Globus pallidus (tissue), 1 donor: ENCODE measurements at places on chromosomes 7 and 10.
A peak's percentile ranks its signal among the peaks of the same experiment; 100 is the strongest.

GRCh38 chr7:150358988-150359621 is 9.5 kb upstream of the REPIN1 start:
- no peak for DNase-seq

DNA sequence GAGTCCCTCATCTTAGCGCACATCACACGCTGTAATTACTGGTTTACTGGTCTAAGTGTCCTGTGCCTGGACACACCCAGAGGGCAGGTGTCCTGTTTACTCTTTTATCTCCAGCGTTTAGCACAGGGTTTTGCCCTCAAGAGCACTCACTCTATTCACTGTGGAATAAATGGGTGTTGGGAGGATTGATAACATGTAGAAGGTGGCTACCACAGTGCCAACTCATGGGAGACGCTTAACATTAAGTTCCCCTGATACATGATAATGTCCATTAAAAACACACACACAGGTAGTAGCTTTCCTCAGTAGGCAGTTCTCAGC is 96.1 kb upstream of the EFCAB10 start:
- no peak for DNase-seq

- DNase-seq: no peak
Measured at GRCh38 chr7:29598613-29599012, 35.0 kb downstream of the PRR15 start.

DNA sequence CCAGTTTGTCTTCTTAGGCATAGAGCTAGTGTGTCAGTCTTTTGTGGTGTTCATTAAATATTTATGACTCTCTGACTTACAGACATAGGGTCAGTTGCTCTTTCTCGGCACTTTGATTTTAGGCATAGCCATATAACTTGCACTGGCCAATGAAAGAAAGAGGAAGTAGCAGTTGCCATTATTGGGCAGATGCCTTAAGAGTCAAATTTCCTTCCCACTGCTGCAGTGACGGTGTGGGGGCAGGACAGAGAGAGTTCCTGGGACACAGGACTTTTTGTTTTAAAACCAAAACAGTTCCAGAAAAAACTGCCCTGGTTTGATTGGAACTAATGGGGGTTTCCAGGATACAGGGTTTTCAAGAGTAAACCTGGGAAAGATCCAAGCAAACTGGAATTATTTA is 60.2 kb upstream of the PHF14 start:
- peak; percentile 6 for DNase-seq

- DNase-seq: no peak
Measured at GRCh38 chr10:27743877-27744801, 1.5 kb downstream of the MKX start.

- DNase-seq: no peak
Measured at GRCh38 chr7:122677149-122677548, 21.8 kb downstream of the RNF133 start.

DNA sequence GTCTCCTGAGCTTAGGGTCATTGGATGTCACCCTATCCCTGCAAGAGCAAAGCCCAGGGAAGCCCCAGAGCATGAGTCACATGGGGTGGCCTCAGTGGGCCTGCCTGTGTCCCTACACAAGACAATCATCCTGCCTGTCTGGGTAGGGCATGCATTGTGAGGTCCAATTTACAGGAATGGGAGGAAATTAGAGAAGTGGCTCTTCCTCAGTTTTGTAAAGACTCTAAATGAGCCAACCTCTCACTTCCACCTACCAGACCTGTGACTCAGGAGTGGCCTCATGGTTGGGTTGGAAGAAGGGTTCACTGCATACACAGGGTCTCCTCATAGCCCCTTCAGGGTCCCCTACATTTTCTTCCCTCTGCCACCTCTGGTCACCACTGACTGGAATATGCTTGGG is 43.6 kb upstream of the SMNDC1 start:
- DNase-seq: no peak

GRCh38 chr7:13981070-13981469 is 8.4 kb downstream of the ETV1 start:
- no peak for DNase-seq

- DNase-seq: no peak
Measured at GRCh38 chr7:80040752-80041151, 93.9 kb upstream of the GNAI1 start.

DNA sequence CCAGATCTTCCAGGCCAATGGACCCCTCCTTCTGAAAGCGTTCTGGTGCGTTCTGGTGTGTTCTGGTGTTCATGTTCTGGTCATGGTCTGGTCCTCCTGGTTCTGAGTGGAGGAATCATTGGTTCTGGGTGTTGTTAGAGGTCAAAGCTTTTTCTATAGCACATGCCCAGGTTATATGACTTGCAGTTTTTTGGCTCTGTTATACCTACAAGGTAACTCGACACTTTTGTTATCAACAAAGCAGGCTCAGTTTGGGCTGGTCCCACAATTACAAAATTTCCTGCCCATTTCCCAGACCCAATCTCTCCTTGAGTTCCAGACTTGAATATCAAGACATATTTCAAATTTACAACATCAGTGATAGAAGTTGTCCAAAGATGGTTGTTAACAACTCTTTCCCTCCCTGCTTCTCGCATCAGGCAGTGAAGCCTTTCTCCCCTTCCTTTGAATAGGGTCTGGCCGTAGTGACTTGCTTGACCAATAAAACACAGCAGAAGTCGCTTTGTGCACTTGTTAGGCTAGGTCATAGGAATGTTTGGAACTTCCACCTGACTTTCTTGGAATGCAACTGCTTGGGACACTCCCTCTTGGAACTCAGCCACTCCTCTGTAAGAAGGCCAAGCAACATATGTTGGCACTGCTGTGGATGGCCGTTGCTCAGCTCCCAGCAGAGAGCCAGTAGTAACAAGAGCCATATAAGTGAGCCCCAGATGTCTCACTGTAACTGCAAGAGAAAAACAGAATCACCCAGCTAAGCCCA is 83.1 kb upstream of the STEAP1B start:
- DNase-seq: no peak

- DNase-seq: no peak
Measured at GRCh38 chr7:22216309-22216708, 140.6 kb downstream of the RAPGEF5 start.

GRCh38 chr10:83801983-83802382 is 337.3 kb upstream of the GHITM start:
- DNase-seq: no peak

DNA sequence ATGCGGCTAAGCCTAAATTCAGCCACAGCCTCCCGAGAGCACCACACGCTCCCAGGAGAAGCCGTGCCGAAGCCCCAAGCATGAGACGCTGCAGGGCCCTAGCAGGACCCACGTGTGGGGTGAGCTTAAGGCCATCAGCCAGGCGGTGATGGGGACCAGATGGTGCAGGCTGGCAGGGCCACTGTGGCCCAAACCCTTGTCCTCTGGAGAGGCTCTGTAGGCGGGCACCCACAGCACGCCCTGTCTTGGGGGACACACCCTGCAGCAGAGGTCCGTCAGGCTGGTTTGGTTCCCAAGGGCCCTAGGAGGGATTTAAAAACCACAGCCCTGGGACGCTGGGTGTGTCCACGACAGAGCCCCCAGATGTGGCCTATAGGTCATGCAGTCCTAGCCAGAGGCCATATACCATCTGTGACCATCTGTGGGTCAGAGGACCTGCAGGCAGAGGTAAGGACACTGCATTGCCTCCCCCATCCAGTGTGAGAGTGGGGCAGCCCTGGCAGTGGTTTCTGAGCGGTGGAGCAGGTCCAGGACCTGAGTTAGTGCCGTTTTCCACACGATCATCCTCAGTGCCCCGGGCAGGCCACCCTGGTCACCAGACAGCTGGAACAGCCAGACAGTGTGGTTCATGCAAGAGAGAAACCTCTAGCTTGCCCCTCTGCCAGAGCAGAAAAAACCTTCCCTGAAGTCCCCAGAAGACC is 39.6 kb upstream of the INPP5A start:
- no peak for DNase-seq

GRCh38 chr7:36880108-36880507 is 155.8 kb upstream of the AOAH start:
- DNase-seq: no peak

GRCh38 chr10:553233-553632 is 136.2 kb downstream of the DIP2C start:
- DNase-seq: no peak

GRCh38 chr10:71860243-71861029 is 9.4 kb upstream of the PSAP start:
- peak; percentile 98 for DNase-seq

- no peak for DNase-seq
Measured at GRCh38 chr10:75950307-75950706, 518.9 kb downstream of the LRMDA start.

DNA sequence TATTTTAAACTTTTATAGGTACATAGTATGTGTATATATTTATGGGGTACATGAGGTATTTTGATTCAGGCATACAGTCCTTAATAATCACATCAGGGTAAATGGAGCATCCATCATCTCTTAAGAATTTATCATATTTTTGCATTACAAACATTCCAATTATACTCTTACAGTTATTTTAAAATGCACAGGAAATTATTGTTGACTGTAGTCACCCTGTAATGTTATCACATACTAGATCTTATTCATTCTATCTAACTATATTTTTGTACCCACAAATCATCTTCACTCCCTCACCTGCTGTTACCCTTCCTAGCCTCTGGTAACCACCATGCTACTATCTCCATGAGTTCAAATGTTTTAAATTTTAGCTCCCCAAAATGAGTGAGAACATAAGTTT is 56.3 kb upstream of the FAM3C start:
- DNase-seq: no peak
